ENCODE measurements at places on chromosomes 4 and X. TPM values are rescaled to one million over a fixed set of nuclear protein-coding genes. Genes with fewer than 3 reads are reported as not detected.

DNA sequence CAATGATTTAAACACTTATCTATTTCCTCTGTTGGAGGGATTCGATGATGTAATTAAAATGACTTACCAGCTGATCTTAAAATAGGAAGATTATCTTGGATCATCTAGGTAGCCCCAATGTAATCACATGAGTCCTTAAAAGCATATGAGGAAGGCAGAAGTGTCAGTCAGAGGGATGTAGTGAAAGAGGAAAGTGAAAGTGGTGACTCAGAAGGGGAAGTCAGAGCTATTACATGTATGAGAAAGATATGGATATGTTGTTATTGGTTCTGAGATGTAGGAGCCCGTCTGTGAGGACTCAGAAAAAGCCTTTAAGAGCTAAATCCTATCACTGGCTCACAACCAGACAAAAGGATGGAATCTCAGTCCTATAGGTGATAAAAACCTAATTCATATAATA lies 456.4 kb downstream of the DACH2 start:
- H3K36me3 ChIP-seq: no peaks in the 10 kb centered on the region
- no peak for DNase-seq
- no peaks in the 10 kb centered on the region for H3K27me3 ChIP-seq
- H3K4me3 ChIP-seq: no peak overlapping the region

GRCh38 chr4:7658341-7659204 lies 223.8 kb upstream of the PSAPL1 start:
- H3K4me3 ChIP-seq: no peak overlapping the region
- peak; percentile 66 for DNase-seq
- H3K4me1 ChIP-seq: peaks cover 23% of the 10 kb centered on the region
- no peak overlapping the region for H3K27ac ChIP-seq

GRCh38 chr4:159178151-159178546 lies 75.3 kb downstream of the RAPGEF2 start:
- H3K27me3 ChIP-seq: no peaks in the 10 kb centered on the region
- H3K27ac ChIP-seq: no peak overlapping the region
- H3K4me3 ChIP-seq: no peak overlapping the region
- no peaks in the 10 kb centered on the region for H3K36me3 ChIP-seq
- no peak for DNase-seq

GRCh38 chrX:65751519-65751918 lies 84.1 kb downstream of the MSN start:
- H3K27ac ChIP-seq: no peak overlapping the region
- DNase-seq: no peak
- no peaks in the 10 kb centered on the region for H3K4me1 ChIP-seq
- no peaks in the 10 kb centered on the region for H3K36me3 ChIP-seq

Gene TMSB15A
- 0.46 TPM for total RNA-seq

DNA sequence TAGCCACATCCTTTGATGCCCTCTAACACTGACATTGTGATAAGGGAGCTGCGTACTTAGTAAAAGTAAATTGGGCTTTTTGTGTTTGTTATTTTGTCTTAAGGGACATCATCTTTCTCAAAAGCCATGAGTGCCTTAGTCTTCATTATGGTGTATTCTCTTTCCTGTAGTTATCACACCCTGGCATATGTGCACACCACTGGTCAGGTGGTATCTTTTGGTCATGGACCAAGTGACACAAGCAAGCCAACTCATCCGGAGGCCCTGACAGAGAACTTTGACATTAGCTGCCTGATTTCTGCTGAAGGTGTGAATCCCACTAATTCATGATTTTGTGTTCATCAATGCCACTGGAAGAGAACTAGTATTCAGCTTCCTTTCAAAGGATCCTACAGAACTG lies 18.0 kb downstream of the HERC6 start:
- H3K4me1 ChIP-seq: no peaks in the 10 kb centered on the region
- H3K36me3 ChIP-seq: no peaks in the 10 kb centered on the region
- H3K4me3 ChIP-seq: no peak overlapping the region
- H3K27me3 ChIP-seq: no peaks in the 10 kb centered on the region

Gene FBXL5
- 75.8 TPM for total RNA-seq
